ENCODE measurements at places on chromosomes 6 and 20.

GRCh38 chr20:33373735-33374605 lies 27.3 kb downstream of the CDK5RAP1 start:
- DNase-seq = no peak

DNA sequence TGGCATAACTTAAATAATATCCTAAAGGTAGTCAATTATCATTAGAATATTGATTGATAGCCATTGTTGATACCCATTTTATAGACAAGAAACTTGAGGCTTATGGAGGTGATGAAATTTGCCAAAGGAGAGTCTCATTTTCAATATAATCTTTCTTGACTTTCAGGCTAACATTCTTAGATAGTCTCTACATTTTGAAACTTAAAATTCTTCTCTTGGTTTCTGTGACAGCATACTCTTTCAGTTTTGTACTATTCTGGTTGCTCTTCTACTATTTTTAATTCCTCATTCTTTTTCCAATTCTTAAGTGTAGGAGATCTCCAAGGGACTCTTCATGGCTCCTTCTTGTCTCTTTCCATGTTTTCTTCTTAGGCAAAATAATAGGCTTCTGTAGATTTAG lies 3.7 kb upstream of the SH3BGRL2 start:
- DNase-seq = no peak

DNA sequence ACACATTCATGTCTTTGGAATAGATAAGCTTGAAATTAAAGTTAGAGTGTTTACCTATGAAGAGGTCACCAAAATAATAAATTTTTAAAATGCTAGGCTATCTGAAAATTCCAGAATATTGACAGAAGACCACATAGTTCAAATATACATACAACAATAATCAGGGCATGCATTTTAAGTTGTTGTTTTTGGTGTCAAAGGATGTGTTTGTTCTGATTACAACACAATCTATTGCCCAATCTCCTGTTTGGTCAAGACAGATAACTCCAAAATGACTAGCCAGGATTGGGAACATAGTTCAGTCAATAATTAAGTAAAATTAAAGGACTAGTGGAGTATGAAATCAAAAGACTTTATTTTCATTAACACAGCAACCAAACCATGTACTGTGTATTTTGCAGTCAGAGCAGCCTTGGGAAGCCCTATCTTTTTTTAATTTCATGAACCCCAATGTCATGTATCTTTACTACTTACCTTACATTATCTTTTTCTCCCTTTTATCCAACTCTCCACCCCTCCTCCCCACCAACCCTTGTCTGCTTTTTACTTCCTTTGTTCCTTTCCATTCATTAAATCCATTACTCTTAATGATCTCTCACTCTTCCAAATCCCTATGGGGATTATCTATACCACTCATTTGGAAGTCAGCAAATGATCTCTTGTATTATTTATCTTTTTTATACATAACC lies 111.2 kb downstream of the CDK19 start:
- DNase-seq = no peak

DNA sequence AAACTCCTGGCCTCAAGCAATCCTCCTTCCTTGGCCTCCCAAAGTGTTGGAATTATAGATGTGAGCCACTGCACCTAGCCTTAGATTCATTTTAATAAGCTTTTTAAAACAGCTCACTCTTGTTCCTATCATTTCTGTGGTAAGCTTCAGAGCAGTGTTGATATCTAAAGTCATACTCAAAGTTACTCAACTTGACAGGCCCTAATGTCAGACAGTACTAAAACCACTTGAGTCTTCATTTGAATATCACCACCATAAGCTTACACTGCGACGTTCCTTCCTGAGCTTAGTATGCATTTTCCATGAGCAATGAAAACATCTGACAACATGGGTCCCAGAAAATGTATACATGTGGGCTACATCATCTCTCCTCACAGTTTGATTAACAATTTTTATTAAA lies 6.0 kb downstream of the FUCA2 start:
- DNase-seq = no peak

GRCh38 chr6:156029286-156029985 lies 573.8 kb upstream of the NOX3 start:
- no peak for DNase-seq

- no peak for DNase-seq
These were observed 62.4 kb upstream of the TNFAIP3 start for GRCh38 chr6:137804637-137805036.

GRCh38 chr6:142026471-142026870 lies 106.3 kb upstream of the GJE1 start:
- DNase-seq = no peak

- DNase-seq = no peak
These were observed 22.5 kb downstream of the CUL9 start for GRCh38 chr6:43204271-43205105.

GRCh38 chr20:22986601-22987000 lies 48.5 kb upstream of the SSTR4 start:
- DNase-seq = no peak

- no peak for DNase-seq
These were observed 91.1 kb upstream of the OPRM1 start for GRCh38 chr6:153947808-153948447.

DNA sequence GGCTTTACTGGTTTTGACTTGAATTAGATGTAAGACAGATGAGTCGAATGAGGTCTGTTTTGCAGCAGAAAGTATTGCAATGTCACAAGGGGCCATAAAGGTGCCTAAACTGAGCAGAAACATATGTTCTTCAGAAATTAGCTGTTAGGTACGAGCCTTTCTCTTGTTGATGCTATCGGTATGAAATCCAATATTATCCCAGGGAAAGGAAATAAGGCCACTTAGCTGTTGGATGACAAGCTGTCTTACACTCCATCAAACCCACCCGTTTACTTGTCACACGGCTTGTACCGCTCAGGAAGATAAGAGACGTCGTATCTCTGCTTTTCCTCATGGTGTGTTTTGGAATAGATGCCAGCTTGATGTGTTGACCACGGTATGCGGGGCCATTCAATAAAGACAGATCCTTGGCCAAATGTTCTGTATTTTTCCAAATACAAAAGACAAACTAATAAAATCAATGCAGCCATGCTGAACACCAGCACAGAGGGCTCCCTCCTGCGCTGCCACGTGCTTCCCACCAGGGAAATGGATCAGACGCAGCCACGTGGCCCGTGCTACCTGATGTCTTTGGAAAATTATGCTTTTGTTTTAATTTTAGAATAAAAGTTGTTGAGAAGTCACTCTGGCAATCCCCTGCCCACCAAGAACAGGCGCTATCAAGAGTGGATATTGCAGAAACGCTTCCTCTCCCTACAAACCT lies 255.9 kb upstream of the SULF2 start:
- DNase-seq = peak; percentile 66

DNA sequence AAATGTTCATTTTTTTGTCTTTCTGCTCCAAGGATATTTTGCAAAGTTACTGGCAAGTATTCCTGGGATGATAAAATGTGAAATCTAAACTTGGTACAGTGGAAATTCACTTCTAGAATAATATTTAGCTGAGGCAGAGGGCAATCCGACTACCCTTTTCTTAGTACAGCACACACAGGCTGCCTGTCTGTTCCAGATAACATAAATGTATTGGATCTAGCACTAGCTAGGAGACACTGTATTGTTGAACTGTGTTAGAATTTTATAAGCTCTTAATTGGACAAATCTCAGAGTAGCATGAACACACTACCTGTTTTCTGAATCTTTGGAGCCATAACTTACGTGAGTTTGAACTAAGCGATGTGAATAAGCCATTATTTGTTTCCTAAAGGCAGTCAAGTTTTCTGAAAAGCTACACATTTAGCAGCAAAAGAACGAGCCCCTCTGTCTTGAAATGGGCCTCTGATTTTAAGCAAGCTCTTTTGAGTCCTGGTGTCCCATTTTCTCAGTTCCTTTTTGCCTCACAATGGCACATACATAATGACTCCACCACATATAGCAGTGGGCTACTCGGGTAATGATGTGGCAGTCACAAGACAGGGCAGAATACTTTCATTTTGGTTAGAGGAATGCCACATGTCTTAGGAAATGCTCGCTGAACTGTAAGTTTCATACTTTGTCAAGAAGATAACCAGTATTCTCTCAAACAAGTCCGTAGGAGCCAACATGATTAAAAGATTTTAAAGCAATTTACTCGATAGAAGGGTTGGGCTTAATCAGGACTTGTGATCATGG lies 116.5 kb upstream of the ESR1 start:
- no peak for DNase-seq

DNA sequence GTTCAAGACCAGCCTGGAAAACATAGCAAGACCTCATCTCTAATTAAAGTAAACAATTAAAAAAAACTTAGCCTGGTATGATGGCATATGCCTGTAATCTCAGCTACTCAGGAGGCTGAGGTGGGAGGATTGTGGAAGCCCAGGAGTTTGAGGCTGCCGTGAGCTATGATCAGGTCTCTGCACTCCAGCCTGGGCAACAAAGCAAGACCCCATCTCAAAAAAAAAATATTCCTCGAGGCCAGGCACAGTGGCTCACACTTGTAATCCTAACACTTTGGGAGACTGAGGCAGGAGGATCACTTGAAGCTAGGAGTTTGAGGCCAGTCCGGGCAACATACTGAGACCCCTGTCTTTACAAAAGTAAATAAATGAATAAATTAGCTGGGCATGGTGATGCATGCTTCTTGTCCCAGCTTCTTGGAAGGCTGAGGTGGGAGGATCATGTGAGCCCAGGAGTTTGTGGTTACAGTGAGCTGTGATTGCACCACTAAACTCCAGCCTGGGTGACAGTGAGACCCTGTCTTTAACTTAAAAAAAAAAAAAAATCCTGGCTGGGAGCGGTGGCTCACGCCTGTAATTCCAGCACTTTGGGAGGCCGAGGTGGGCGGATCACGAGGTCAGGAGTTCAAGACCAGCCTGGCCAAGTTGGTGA lies 9.3 kb upstream of the C2 start:
- DNase-seq = no peak

DNA sequence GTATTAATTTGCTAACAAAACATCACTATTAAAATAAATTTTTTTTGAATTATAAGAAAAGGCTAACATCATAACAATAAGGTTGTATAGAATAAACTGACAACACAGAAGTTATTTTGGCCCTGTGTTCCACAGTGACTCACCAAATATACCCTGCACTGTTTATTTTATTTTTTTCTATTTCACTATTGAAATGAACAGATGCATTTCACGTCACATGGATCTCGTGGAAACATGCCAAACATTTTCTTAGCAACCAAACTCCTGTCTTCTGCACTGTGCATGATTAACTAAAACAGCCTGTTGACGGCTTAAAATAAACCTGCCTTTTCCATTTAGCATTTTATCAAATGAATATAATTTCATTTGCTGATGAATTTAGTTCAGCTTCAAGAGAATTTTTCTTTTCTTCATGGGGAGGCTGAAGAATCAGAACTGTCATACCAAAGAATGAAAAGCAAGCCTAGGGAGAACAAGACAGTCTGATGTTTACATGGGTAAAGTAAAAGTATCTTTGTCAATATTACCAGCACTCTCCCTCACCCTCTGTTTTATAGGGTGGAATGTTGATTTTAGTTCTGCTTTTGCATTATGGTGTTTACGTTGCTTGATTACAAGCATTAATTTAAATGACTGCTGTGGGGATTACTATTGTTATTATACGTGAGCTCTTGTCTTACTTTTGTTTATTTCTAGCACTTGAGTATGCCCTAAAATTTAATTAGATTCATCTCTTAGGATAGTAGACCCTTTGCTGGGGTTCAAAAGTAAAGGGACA lies 115.3 kb downstream of the LCA5 start:
- peak; percentile 86 for DNase-seq

GRCh38 chr6:82068721-82069120 lies 178.8 kb downstream of the IBTK start:
- DNase-seq = peak; percentile 61

DNA sequence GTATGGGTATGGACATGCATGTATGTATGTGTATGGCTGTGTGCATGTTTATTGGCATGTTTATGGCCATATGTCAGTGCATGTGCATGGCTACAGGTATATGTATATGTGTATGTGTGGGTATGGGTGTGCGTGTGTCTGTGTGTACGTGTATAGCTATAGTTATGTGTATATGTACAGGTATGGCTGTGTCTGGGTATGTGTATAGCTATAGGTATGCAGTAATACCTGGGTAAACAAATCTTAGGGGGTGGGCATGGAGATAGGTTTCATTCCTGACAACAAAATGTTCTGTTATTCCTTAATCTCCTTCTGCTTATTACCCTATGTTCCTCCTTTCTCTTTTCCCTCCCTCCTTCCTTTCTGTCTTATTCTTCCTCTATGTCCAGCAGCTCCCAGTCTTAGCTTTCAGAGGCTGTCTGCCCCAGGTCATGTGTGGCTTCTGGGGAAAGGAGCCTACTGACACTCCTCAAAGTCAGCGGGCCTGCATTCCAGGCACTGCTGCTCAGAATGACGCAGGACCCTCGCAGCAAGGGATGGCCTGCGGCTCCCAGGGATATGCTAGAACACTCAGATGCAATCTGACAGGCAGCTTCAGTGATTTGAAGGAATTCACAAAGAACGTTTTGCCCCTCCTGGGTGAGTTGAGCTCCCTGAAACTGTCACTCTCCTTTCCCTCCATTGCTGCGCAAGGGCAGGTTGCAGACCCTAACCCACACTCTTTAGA lies 139.3 kb upstream of the PHACTR1 start:
- DNase-seq = no peak

DNA sequence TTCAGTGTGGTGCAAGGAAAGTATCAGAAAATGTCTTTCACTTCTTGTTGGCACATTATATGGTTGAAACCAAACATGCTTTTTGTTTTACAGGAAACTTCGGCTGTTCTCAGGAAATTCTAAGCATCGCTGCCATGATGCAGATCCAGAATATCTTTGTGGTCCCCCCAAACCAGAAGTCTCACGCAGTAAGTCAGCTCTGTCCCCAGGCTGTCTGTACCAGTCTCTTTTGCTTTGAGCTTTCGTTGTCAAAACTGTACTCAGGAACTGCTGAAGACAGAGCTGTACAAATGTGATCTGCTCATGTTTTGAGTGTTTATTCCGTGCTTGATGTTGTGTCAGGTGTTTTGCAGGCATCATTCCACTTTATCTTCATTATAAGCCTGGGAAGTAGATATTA lies 59.6 kb downstream of the DHX35 start:
- no peak for DNase-seq

DNA sequence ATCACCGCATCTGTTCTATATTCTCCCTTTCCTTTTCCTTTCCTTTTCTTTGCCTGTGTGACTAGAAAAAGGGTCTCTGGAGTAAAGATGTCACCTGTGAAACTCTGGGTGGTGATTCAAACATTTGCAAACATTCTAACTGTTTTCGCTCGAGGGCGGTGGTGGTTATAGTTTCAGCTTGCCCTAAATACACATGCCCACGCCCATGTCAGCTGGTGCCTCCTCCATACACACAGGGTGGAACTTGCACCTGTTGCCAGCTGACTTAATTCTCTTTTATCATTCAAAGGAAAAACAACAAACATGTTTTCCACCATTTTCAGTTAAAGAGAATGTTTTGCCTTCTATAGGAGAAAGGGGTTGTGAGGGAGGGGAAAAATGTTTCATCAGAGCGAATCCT lies 381.9 kb upstream of the ARID1B start:
- DNase-seq = no peak

GRCh38 chr20:22808628-22809027 lies 224.3 kb upstream of the FOXA2 start:
- DNase-seq = no peak

DNA sequence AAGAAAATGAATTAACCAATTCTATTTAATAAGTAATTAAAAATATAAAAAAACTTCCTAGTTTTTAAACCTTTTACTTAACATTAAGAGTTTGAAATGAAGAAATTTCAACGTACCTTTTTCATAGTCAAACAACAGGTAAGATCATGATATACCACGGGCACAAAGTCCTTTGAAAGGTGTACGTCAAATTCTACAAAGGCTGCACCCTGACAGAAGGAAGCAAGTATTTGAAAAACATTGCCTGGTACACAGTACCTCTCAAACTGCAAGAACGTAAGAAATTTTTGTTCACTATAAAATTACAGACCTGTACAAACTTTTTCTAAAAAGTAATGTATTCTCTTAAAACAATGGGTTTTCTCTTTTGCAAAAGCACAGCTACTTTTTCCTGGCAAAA lies 180.2 kb upstream of the SHLD1 start:
- DNase-seq = no peak

All from NCI-H2171 (cell line).